Uterus (tissue), 4 donors: ENCODE measurements at places on chromosomes 5 and 9.

- no peak for DNase-seq
- H3K4me3 ChIP-seq: no peak overlapping the region
- H3K4me1 ChIP-seq: no peaks in the 10 kb centered on the region
- H3K27me3 ChIP-seq: no peaks in the 10 kb centered on the region
- H3K36me3 ChIP-seq: no peaks in the 10 kb centered on the region
- no peak overlapping the region for H3K27ac ChIP-seq
These were observed 9.1 kb upstream of the ADAM19 start for GRCh38 chr5:157584628-157585027.

DNA sequence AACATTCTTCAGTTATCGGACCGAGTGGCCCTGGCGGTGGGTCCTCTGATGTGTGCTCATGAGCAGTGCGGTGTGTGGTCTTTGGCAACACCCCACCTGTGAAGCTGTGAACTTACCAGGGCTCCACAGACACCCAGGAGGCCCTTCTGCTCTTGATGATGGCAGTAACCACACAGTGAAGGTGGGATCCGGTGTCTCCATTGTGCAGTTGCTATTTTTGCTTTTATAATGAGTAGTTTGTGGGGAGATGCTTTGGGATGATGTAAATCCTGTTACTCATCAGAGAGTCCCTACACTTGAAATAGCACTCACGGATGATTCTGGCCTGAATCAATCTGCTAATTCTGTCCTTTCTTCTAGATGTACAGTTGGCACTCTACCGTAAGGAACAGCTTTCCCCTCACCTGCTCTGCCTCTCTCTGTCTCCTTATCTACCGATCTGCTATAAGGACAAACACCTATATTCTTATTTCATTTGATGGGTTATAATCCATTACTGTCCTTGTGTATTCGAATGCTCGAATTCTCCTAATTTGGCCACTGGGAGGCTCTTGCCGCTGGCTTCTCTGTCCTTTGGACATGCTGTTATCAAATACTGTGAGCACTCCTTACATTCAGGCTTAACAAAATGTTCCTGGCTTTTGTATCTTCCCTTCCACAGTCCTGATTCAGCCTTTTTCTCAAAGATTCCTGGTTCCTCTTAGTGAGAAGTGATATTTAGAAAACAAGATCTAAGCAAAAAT, 20.2 kb downstream of the ATPSCKMT start:
- H3K4me3 ChIP-seq: no peak overlapping the region
- no peak overlapping the region for H3K27ac ChIP-seq
- no peaks in the 10 kb centered on the region for H3K4me1 ChIP-seq
- H3K27me3 ChIP-seq: no peaks in the 10 kb centered on the region
- no peak for DNase-seq
- no peaks in the 10 kb centered on the region for H3K36me3 ChIP-seq

DNA sequence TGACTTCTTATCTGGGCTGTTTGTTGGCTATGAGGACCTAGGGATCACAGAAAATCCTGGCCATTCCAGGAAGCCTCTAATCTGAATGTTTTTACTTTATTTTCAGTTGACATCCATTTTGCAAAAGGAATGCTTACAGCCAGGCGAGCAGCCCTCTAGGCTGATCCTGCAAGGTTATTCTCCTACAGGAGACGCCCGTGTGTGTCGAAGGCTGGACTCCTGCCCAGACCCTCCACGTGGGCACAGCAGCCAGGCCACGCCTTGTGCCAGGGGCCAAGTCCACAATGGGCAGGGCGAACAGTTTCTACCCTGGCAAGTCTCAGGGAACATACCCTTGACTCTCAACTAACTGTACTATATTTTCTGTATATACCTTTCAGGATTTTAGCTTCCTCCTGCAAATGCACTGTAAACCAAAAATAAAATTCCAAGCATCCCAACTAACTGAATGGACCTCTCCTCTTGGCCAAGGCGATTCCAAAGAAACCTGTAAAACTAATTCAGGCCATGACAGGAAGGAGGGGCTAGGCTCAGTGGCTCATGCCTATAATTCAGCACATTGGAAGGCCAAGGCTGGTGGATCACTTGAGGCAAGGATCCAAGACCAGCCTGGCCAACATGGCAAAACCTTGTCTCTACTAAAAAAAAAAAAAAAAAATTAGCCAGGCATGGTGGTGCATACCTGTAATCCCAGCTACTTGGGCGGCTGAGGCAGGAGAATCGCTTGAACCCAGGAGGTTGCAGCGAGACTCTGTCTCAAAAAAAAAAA, 5.7 kb downstream of the CMBL start:
- no peak for DNase-seq
- H3K4me1 ChIP-seq: no peaks in the 10 kb centered on the region
- H3K27me3 ChIP-seq: no peaks in the 10 kb centered on the region
- H3K27ac ChIP-seq: no peak overlapping the region
- no peak overlapping the region for H3K4me3 ChIP-seq
- H3K36me3 ChIP-seq: no peaks in the 10 kb centered on the region

DNA sequence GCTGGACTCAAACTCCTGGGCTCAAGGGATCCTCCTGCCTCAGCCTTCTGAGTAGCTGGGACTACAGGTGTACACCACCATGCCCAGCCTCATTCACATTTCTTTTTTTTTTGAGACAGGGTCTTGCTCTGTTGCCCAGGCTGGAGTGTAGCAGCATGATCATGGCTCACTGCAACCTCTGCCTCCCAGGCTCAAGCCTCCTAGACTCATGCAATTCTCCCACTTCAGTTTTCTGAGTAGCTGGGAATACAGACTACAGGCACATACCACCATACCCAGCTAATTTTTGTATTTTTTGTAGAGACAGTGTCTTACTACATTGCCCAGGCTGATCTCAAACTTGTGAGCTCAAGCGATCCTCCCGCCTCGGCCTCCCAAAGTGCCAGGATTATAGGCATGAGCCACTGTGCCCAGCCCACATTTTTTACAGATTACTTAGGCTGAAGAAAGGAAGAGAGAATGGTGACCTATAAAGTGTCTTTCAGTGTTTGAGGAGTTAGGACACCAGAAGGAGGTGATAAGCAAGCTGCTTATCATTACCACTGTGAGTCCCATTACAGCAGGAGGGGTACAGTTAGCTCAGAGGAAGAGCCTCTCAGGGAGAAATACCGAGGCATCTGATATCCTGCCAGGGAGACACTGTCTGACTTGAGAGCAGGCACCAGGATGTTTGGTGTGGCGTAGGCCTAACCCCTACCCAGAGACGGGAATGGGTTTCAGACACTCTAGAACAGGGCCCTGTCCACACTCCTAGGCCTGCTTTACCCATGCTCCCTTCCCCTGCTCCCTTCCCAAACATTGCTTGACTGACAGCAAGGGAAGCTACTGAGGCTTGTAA, 9.7 kb downstream of the FAXDC2 start:
- H3K36me3 ChIP-seq: no peaks in the 10 kb centered on the region
- H3K4me3 ChIP-seq: no peak overlapping the region
- H3K27ac ChIP-seq: no peak overlapping the region
- no peaks in the 10 kb centered on the region for H3K27me3 ChIP-seq
- no peaks in the 10 kb centered on the region for H3K4me1 ChIP-seq
- no peak for DNase-seq

- no peaks in the 10 kb centered on the region for H3K4me1 ChIP-seq
- no peak overlapping the region for H3K4me3 ChIP-seq
- no peak for DNase-seq
- no peak overlapping the region for H3K27ac ChIP-seq
These were observed 152.5 kb downstream of the ESM1 start for GRCh38 chr5:54832858-54833257.
